ENCODE measurements at places on chromosomes 6 and 20. TPM values are rescaled to one million over a fixed set of nuclear protein-coding genes. Genes with fewer than 3 reads are reported as not detected.

DNA sequence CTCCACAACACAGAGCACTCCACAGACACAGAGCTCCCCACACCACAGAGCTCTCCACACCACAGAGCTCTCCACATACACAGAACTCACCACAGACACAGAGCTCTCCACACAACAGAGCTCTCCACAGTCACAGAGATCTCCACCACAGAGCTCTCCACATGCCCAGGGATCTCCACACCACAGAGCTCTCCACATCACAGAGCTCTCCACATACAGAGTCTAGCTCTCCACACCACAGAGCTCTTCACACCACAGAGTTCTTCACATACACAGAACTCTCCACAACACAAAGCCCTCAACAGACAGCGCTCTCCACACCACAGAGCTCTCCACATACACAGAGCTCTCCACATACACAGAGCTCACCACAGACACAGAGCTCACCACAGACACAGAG is 55.3 kb downstream of the ERMARD start:
- DNase-seq: no peak

DNA sequence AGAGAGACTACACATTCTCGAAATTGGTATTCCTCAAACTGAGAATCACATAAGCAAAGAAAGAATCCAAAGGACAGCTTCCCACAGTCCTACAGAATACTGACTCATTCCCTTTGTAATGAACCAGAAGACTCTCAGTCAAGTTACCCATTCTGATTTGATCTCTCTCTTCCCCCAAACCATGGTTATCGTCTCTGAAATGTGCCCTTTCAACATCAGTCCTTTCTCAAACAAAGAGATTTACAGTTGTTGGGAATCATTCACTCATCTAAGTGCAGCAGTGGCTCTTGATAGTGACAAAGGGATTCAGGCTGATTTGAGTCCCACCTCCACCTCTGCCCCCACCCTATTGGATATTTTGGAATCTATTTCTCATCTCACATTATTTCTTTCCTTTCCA is 15.0 kb upstream of the RSPO3 start:
- DNase-seq: no peak

DNA sequence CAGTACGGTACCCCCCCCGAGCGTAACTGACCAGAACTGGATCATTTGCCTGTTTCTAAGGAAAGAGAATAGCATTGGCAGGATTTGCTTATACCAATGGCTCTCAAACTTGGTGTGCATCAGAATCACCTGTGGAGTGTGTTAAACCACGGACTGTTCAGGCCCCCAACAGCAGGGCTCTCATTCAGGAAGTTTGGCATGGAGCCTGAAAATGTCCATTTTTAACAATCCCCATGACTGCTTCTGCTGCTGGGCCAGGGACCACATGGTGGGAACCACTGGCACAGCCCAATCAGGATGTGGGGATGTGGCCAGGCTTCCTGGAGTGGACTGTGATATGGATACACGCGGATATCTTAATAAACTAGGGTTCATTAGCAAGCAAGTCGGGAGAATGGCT is 53.9 kb downstream of the GTF2H5 start:
- no peak for DNase-seq

PAK5 gene
- not detected for total RNA-seq

GRCh38 chr20:57655809-57656155 is 35.6 kb upstream of the ZBP1 start:
- no peak for DNase-seq

DNA sequence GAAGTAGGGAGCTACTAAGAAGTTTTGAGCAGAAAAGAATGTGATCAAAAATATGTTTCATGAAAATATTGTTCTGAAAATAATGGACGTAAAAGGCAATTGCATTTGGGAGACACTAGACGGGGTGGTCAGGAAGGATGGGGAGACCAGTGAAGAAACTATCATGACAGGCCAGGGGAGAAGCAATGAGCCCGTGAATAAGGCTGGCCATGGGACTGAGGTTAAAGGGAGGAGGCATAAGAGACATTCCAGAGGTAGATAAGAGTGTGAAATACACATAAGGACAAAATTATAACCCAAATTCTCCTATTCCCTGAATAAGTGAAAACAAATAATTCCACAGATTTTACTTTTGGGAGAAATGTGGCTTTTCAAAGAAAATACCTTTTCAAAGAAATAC is 51.7 kb downstream of the MARCKS start:
- no peak for DNase-seq

DNA sequence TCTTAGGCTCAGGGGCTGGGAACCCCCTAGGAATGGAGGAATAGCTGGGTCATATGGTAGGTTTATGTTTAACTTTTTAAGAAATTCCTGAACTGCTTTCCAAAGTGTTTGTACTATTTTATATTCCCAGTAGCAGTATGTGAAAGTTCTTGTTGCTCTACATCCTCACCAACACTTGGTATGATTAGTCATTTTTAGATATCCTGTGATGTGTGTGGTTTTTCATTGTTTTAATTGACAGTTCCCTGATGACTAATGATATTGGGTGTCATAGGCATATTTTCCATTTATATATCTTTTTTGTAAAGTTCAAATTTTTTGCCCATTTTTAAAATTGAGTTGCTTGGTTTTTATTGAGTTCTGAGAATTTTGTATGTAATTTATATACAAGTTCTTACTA is 72.3 kb downstream of the SLC16A10 start:
- no peak for DNase-seq

DNA sequence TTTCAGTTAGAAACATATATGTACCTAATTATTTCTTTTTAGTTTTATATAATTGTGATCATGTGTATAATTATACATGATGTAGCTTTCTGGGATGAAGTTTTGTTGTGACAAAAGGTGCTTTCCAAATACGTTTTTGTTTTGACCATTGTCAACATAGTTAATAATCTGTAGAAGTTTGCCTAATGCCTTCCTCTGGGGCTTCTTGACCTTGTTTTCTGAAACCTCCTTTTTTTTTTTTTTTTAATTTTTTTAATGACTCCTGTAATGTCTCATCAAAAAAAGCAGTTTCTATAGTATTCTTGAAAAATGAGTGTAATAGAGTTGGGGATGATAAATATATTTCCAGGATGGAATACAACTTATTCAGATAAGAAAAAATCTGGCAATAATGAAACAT is 434.7 kb upstream of the SOX4 start:
- no peak for DNase-seq
